ENCODE measurements at places on chromosomes 3 and 15. TPM values are rescaled to one million over a fixed set of nuclear protein-coding genes. Genes with fewer than 3 reads are reported as not detected.
A peak's percentile ranks its signal among the peaks of the same experiment; 100 is the strongest.

- no peak for DNase-seq
Observed at GRCh38 chr3:124885466-124886167, 1.5 kb downstream of the ITGB5 start.

DNA sequence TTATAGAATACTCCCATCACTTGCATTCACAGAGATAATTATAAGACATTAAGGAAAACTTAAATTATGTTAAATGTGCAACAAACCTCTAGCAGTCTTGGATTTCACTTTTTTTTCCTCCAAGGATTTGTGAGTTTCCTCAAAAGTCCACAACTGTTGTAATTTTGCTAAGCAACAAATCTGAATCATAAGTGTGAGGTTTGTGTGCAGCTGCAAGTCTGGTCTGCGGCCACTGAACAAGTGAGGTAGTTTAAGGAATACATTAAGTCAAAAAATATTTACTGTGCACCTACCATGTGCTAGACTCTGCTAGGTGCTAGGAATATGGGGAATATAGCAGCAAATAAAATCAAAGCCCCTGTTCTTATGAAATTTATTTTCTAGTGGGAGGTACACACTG, 70.2 kb downstream of the LRRC28 start:
- no peak for DNase-seq

GRCh38 chr3:99248130-99248529, 346.6 kb upstream of the DCBLD2 start:
- no peak for DNase-seq

DNA sequence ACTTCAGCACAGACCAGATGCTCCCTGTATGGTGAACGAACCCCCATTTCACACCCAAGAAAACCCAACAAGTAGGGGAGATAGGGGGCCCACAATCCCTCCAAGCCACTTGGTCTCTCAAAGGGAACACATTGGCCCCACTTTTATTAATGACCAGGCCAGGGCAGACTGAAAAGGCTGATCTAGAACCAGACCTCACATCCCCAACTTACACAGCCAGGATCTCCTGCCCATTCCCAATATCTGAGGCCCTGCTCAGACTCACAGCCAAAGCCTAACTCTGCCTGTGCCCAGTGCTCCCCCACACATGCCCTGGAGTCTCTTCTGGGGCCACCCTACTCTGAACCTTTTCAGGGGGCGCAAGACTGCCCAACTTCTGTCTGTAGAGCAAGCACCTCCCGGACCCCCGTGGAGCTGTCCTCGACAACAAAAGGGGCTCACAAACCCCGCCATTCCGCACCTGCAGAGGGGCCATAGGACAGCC, 1.8 kb downstream of the PLXNB1 start:
- DNase-seq: no peak

DNA sequence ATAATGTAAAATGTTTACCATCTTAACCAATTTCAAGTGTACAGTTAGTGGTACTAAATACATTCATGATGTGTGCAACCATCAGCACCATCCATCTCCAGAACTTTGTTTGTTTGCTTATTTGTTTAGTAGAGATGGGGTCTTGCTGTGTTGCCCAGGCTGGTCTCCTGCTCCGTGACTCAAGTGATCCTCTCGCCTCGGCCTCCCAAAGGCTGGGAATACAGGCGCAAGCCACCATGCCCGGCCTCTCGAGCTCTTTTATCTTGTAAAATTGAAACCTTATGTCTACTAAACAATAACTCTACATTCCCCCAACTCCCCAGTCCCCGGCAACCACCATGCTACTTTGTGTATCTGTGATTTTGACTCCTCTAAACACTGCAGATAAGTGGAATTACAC, 31.9 kb downstream of the FBXO45 start:
- no peak for DNase-seq

GRCh38 chr3:172711454-172711795, 558 bp upstream of the NCEH1 start:
- DNase-seq: no peak

GRCh38 chr15:83380682-83381081, 66.5 kb upstream of the SH3GL3 start:
- no peak for DNase-seq

GRCh38 chr15:60960517-60960916, 268.6 kb downstream of the RORA start:
- no peak for DNase-seq

DNA sequence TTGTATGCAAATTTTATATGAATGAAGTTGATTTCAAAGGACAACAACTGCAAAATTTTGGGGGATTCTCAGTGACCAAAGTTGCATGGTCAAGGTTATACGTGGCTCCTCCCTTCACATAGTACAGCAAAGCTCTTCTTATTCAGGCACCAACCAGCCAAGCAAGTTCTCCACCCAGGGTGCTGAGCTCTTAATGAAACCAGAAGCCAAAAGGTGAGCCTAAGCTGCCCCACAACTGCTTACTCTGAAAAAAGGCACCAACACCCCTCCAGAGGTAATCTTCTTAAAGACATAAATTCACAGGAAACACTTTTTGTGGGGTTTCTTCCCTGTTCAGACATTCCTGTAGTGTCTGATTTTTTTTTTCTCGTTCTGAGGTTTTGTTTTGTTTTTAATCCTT, 106.1 kb upstream of the GMNC start:
- no peak for DNase-seq

- no peak for DNase-seq
Observed at GRCh38 chr3:2910997-2911396, 199.2 kb downstream of the IL5RA start.

DNA sequence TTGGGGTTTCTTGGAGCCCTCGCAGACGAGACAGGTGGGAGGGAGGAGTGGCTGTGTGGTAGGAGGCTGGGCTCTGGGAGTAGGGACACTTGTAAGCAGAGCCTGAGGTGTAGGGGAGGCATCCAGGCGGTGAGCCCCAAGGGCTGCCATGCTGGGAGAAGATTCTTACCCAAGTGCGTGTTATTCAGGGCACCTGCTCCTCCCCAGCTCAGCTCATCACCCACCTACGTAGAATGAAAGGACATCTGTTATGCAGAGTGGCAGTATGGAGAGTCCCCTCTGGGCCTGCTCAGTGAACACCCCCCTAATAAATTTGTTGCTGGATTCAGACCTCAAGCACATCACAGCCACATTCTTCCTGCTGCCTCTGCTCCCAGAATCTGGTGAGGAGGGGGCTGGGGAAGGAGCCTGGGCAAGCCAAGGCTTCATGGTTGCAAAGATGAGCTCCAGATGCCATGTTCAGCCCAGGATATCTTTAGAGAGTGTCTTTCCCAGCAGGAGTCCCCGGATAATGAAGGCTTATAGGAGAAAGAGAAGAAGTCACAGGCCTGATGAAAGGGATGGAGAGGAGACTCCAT, 261.8 kb downstream of the EPHB1 start:
- no peak for DNase-seq

GRCh38 chr15:39680868-39681267, 100.0 kb downstream of the THBS1 start:
- DNase-seq: no peak

GRCh38 chr3:45024542-45025255, 1.4 kb upstream of the CLEC3B start:
- no peak for DNase-seq

DNA sequence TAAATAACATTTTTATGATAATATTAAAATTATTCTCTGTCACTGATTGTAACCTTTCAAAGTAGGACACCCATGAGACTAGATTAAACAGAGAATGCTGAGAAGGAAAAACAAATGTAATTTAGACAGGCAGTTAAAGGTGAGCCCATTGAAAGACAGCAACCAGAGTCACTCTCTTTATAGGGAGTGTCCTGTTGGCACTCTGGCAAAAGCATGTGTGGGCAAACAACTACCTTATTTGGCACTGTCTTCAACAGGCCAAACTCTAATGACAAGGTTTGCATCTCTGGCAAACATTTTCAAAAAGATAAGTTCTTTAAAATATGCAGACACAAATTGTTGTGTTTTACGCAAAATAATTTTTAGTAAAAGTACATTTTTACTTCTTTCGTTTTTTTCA, 29.8 kb downstream of the NFKBIZ start:
- no peak for DNase-seq

- no peak for DNase-seq
Observed at GRCh38 chr15:59453474-59454215, 15.7 kb downstream of the FAM81A start.

DNA sequence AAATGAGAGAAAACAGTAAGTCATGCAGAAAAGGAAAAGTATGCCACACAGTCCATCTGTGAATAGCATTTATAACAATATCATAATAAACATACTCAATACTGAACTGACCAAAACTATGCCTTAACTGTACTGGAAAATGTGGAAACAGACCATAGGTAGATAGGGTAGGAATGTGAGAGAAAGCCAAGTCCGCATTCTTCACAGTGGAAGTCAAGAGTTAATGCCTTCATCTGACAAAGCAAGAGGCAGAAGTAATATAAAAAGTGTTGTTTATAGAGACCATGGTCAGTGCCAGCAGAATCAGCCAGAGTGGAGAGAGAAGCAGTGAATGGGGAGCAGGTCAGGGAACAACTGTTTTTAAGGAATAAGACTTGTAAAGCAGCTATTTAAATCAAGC, 52.3 kb downstream of the KBTBD12 start:
- DNase-seq: no peak

DNA sequence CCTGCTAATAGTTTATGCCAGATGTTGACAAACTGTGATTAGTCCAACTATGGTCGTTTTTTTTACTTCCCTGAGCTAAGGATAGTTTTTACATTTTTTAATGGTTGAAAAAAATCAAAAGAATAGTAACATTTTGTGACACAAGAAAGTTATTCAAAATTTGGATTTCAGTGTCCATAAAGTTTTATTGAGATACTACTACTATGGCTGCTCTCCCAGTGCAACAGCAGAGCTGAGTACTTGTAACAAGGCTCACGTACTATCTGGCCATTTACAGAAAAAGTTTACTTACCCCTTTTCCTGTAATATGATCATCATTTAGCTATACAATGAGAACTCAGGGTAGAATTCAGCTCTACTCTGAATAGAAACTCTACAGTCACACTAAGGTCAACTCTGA, 11.5 kb upstream of the TMEM62 start:
- DNase-seq: no peak

DNA sequence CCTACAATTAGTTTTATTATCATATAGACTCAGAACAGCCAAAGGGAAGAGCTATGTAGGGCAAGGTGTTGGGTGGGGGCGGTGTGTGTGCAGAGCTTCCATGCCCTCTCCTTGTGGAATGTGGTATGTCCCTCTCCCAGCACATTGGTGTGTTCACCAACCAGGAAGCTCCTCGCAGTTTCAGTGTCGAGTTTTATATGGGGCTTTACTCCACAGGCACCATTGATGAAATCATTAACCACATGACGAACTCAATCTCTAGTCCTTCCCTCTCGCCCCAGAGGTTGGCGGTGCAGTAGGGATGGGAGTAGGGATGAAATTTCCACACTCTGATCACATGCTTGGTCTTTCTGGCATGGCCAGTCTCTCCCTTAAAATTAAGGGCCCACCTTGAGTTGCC, 13.6 kb upstream of the SRP14 start:
- no peak for DNase-seq

GRCh38 chr3:122104515-122105194, 49.5 kb downstream of the CD86 start:
- DNase-seq: no peak

DNA sequence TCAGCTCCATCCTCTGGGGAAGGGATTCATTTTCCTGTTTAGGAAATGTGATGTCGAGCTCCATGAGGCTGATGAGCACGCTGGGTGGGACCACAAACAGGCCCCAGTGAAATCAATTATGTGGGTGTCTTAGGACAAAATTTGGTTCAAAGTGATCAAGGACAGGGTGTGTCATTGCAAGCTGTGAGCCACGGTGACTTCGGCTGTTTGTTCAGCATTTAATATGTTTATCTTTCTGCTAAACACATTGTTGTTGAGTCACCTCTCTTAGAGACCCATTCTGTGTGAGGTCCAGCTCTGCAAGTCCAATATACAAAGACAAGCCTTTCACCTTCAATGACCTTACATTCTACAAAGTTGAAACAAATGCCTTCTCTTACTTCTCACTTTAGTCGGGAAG, 41.3 kb downstream of the SSR3 start:
- DNase-seq: no peak

DNA sequence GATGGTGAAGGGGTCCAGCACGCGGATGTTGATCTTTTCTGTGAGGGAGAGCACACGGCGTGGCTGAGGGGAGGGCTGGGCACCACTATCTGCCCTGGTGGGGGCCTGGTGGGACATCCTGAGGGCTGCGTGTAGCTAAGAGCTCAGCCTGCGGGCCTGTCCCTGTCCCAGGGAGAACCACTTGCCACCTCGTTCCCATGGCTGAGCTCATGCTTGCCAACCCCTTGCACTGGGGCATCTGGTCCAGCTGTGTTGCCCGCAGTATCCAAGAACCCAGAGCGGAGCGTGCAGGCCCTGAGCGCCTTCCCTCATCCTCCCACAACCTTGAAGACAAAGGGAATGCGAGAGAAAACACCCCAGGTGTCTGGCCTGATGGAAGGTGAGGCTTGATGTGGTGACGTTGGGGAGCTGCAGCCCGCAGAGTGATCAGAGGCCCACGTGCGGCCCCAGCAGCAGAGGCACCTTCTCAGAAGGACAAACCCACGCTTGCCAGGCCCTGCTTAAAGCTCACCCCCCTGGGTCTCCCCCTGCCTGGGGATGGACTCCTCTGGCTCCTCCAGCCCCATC, 28.9 kb downstream of the TKT start:
- no peak for DNase-seq

- DNase-seq: no peak
Observed at GRCh38 chr3:30221619-30222018, 384.8 kb upstream of the TGFBR2 start.

- DNase-seq: peak; percentile 55
Observed at GRCh38 chr3:123559040-123559861, 25.6 kb downstream of the HACD2 start.

DNA sequence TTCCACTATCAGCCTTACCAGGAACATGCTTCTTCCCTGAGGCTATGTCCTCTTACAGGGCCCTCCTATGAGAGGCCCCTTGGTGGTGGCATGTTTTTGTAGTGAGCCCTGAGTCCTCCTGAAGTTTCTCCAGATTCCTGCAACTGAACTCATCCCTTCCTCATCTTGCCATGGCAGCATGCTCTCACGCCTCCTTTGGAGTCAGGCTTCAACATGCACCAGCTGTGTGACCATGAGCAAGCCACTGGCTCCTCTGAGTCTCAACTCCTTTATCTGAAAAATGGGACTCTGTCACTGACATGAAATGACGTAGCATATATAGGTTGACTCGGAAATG, 216.3 kb upstream of the TLE3 start:
- no peak for DNase-seq

GRCh38 chr3:39350714-39351113, 21.2 kb downstream of the CCR8 start:
- DNase-seq: no peak

GRCh38 chr15:38205526-38206272, 46.9 kb upstream of the SPRED1 start:
- no peak for DNase-seq

- DNase-seq: no peak
Observed at GRCh38 chr3:30904996-30905395, 10.5 kb upstream of the GADL1 start.

GRCh38 chr3:79598594-79598993, 169.2 kb downstream of the ROBO1 start:
- no peak for DNase-seq

The GASK1A gene
- polyA plus RNA-seq: 0.21 TPM

The CHSY1 gene
- polyA plus RNA-seq: 0.78 TPM

The PSTPIP1 gene
- 38.2 TPM for polyA plus RNA-seq

The MESP1 gene
- 0.38 TPM for polyA plus RNA-seq

The HTR3E gene
- not detected for polyA plus RNA-seq

The DUOX1 gene
- 1.2 TPM for polyA plus RNA-seq

The EAF2 gene
- polyA plus RNA-seq: 16.6 TPM

The RBPMS2 gene
- not detected for polyA plus RNA-seq

The EEFSEC gene
- 22.5 TPM for polyA plus RNA-seq

The OR5K1 gene
- polyA plus RNA-seq: not detected

The GOLGA8O gene
- polyA plus RNA-seq: not detected

The AMT gene
- 1.7 TPM for polyA plus RNA-seq

All from naive thymus-derived CD4-positive, alpha-beta T cell (primary cell).